ENCODE measurements at places on chromosomes 6 and 20.

GRCh38 chr6:126475449-126475848 is 135.5 kb downstream of the CENPW start:
- no peak for DNase-seq

DNA sequence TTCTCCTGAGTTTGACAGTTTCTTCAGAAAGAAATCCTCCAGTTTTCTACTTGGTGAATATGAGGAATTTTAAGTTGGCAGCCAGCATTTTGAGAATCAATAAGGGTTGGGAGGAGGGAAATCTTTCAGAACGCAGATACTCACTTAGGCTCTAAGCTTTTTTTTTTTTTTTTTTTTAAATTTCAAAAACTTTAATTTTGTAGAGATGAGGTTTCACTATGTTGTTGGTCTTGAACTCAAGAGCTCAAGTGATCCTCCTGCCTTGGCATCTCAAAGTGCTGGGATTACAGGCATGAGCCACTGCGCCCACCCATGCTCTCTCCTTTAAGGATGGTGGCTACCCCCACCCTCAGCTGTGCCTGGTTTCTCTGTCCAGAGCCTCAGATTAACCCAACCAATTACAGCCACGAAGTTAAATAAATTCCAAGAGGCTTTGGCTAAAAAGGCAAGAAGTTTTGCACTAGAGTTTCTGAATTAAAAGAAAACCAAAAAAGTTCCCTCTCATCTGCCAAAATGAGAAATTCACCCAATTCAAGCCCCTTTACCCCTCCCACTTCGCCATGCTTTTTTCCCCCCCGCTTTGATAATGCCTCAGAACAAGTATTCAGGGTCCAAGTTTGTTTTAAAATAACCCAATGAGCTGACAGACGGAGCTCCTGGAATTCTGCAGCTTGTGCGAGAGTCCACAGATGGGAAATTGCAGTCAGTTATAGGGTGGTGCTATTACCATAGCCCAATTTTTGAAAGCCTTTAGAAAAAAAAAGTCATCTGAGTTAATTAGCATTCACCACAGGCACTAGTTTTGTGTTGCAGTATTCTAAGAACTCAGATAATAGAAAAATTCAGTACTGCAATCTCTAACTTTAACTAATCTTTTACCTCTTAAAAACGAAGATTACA is 94.3 kb upstream of the BEND3 start:
- no peak for DNase-seq

- DNase-seq, result no peak
These were observed 232.5 kb downstream of the PTPRT start for GRCh38 chr20:42957018-42957703.

- no peak for DNase-seq
These were observed 8.3 kb downstream of the FGD2 start for GRCh38 chr6:37013516-37014491.

- no peak for DNase-seq
These were observed 18.9 kb upstream of the DSN1 start for GRCh38 chr20:36792422-36792821.

GRCh38 chr20:1818247-1818840 is 76.9 kb upstream of the SIRPA start:
- peak; percentile 17 for DNase-seq

- no peak for DNase-seq
These were observed 266.5 kb downstream of the C6orf118 start for GRCh38 chr6:165042912-165043311.

GRCh38 chr6:71446470-71446869 is 157.9 kb downstream of the OGFRL1 start:
- DNase-seq, result no peak

GRCh38 chr6:101666256-101666655 is 272.7 kb downstream of the GRIK2 start:
- no peak for DNase-seq

GRCh38 chr6:71533939-71534379 is 245.3 kb downstream of the OGFRL1 start:
- no peak for DNase-seq

GRCh38 chr6:166551754-166552495 is 34.6 kb downstream of the RAMACL start:
- no peak for DNase-seq

- DNase-seq, result no peak
These were observed 27.5 kb upstream of the ADGRF4 start for GRCh38 chr6:47670851-47671250.

GRCh38 chr6:113377362-113377942 is 479.7 kb upstream of the MARCKS start:
- no peak for DNase-seq

Data from lower leg skin (tissue), 4 donors.